ENCODE measurements at places on chromosomes 11 and 22. TPM values are rescaled to one million over a fixed set of nuclear protein-coding genes. Genes with fewer than 3 reads are reported as not detected.

DNA sequence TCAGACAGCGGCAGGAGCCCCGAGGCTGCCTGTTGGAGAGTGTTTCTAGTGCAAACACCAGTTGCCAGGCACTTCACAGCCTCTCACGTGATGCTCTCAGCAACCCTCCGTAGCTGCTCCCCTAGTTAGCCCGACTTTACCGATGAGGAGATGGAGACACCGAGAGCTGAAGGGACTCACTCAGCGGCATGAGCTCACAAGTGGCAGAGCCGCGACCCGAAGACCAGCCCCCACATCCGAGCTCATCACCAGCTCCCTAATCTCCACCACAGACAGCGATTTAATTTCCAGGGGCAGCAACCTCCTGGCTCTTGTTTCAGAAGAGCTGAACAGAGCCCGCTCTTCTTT, 28.7 kb upstream of the RTL6 start:
- H3K27ac ChIP-seq = no peak overlapping the region
- DNase-seq = no peak
- no peaks in the 10 kb centered on the region for H3K4me1 ChIP-seq
- H3K4me3 ChIP-seq = no peak overlapping the region
- H3K36me3 ChIP-seq = peaks cover 2% of the 10 kb centered on the region
- peaks cover 16% of the 10 kb centered on the region for H3K27me3 ChIP-seq

- H3K4me1 ChIP-seq = peaks cover 65% of the 10 kb centered on the region
- H3K27ac ChIP-seq = peak overlapping the region; percentile 77
- no peak for DNase-seq
- H3K27me3 ChIP-seq = no peaks in the 10 kb centered on the region
Measured at GRCh38 chr11:44575288-44575672, 9.8 kb downstream of the CD82 start.

GRCh38 chr11:66907751-66908630, 50.2 kb downstream of the PC start:
- no peak overlapping the region for H3K27ac ChIP-seq
- H3K27me3 ChIP-seq = no peaks in the 10 kb centered on the region
- H3K4me3 ChIP-seq = no peak overlapping the region

- H3K4me3 ChIP-seq = no peak overlapping the region
- no peaks in the 10 kb centered on the region for H3K4me1 ChIP-seq
- no peak overlapping the region for H3K27ac ChIP-seq
- peaks cover 8% of the 10 kb centered on the region for H3K36me3 ChIP-seq
- peaks cover 7% of the 10 kb centered on the region for H3K27me3 ChIP-seq
Measured at GRCh38 chr11:7567311-7567710, 53.5 kb downstream of the PPFIBP2 start.

DNA sequence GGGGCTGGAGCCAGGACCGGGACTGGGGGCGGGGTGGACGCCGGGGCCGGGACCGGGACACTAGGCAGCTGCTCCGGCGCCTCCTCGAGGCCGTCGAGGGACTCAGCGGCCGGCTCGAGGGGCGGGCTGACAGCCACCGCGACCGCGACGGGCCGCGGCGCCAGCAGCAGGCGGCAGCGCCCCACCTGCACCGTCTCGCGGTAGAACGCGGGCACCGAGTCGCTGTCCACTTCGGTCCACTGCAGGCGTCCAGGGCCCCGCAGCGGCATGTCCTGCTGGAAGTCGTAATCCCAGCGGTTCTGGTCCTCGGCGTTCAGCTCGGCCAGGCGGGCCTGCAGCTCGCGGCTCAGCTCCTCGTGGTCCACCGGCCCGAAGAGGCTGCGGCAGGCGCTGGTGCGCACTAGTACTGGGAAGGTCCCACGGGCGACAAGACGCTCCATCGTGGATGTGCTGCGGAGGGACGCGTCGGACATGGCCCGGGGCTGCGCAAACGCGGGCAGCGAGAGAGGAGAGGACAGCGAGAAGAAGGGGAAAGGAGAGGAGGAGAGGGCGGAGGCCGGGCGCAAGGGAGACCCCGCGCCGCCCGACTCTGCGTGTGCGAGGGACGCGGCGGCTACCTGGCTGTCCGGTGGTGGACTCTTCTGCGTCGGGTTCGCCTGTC, 428 bp downstream of the CDKN1C start:
- H3K36me3 ChIP-seq = no peaks in the 10 kb centered on the region
- peak overlapping the region; percentile 94 for H3K4me3 ChIP-seq
- peak overlapping the region; percentile 61 for H3K27ac ChIP-seq
- peaks cover 2% of the 10 kb centered on the region for H3K4me1 ChIP-seq
- peak; percentile 66 for DNase-seq

- H3K4me1 ChIP-seq = peaks cover 16% of the 10 kb centered on the region
- DNase-seq = no peak
Measured at GRCh38 chr22:19287076-19287707, 4.3 kb downstream of the CLTCL1 start.

DNA sequence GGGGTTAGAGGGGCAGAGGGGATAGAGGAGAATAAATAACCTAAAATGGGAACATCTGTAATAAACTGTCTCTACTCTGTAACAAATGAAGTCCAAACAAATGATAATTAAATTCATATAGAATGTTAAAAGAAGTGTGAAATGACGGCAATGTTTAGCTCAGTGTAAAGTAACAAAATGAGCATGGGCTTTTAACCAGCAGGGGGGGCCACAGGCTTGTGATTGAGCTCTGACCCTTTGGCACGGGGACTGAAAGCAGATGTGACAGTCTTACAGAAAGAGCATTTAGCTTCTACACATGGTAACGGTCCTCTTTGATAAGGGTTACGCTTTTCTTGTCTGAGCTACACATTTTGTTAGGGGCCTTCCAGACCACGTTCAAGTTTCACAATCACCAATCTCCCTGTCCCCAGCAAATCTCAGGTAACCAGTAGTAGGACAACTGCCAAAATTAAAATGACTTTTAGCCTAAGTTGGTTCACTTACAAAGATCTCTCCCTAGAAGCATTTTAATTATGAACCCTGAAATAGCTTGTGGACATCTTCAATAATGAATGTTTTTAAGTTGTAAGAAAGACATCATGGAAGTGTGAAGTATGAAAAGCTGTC, 262.5 kb downstream of the DCDC1 start:
- no peak overlapping the region for H3K27ac ChIP-seq
- H3K4me1 ChIP-seq = no peaks in the 10 kb centered on the region
- peak; percentile 36 for DNase-seq
- H3K27me3 ChIP-seq = peaks cover 2% of the 10 kb centered on the region
- H3K36me3 ChIP-seq = no peaks in the 10 kb centered on the region

GRCh38 chr11:116869610-116870009, 32.2 kb upstream of the APOA1 start:
- no peak overlapping the region for H3K27ac ChIP-seq
- no peak for DNase-seq
- H3K4me3 ChIP-seq = no peak overlapping the region
- peaks cover 24% of the 10 kb centered on the region for H3K36me3 ChIP-seq
- peaks cover 8% of the 10 kb centered on the region for H3K4me1 ChIP-seq

GRCh38 chr11:44627165-44627789, 61.8 kb downstream of the CD82 start:
- no peaks in the 10 kb centered on the region for H3K27me3 ChIP-seq
- no peaks in the 10 kb centered on the region for H3K36me3 ChIP-seq
- no peak for DNase-seq
- H3K4me3 ChIP-seq = no peak overlapping the region
- no peak overlapping the region for H3K27ac ChIP-seq

DNA sequence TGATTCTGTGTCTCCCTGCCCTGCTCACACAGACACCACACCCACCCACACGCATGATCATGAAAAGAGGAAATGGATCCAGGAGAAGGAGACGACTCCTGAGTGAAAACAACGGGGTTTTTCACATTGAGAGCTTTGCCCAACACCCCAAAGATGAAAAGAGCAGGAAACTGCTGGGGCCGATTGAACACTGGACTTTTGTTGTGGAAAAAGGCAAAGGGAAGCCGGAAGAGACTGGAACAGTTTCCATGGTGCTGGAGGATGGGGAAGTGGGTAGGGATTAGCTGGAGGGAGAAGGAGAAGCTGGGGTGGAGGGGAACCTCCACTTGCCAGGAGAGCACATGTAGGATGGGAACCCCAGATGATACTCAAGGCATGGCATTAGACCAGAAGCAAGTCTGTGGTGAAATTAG, 5.2 kb upstream of the SLC43A3 start:
- no peaks in the 10 kb centered on the region for H3K36me3 ChIP-seq
- peaks cover 14% of the 10 kb centered on the region for H3K27me3 ChIP-seq
- no peak for DNase-seq
- no peak overlapping the region for H3K4me3 ChIP-seq

DNA sequence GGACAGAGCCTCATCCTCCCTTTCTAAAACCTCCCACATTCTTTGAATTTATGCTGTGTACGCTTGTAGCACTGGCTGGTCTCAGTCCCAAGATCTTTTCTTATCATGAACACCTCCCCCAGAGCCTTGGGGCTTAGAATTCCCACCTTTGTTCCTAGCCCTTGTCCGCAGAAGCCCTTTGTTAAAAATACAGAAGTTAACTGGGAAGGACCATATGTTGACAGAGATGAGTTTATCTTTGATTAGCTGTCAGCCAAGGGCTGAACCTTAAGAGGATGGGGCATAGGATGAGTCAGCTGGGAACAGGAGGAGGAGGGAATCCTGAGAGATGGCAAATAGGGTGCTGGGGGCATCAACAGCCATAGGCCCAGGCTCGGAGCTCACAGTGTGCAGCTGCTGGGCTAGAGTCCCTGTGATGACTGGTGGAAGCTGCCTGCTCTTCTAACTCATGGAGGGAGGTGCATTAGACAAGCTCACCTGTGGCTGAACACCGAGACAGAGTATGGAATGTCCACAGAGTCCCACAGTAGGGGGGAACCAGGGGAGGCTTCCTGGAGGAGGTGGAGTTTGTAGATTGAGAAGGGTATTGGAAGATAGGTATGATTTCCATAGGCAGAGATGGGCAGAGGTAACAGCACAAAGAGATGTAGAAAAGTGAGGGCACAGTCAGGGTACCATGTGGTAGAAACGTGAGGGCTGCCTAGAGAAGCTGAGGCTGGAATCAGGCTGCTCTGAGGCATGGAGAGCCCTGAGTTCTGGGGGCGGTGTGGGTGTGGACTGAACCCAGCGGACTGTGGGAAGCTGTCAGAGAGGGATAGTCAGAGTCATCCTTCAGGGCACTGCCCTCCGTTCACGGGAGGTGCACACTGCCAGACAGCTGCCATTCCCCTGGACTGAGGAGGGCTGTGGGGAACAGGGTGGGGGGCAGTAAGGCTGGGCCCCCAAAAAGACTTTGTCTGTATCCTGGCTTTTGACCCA, 9.9 kb downstream of the MICAL2 start:
- no peak for DNase-seq
- H3K36me3 ChIP-seq = peaks cover 3% of the 10 kb centered on the region
- no peak overlapping the region for H3K4me3 ChIP-seq
- peak overlapping the region; percentile 17 for H3K27ac ChIP-seq

- H3K27me3 ChIP-seq = no peaks in the 10 kb centered on the region
- no peak overlapping the region for H3K27ac ChIP-seq
- no peak overlapping the region for H3K4me3 ChIP-seq
- H3K4me1 ChIP-seq = peaks cover 4% of the 10 kb centered on the region
Measured at GRCh38 chr22:45846952-45847351, 130.0 kb downstream of the WNT7B start.

DNA sequence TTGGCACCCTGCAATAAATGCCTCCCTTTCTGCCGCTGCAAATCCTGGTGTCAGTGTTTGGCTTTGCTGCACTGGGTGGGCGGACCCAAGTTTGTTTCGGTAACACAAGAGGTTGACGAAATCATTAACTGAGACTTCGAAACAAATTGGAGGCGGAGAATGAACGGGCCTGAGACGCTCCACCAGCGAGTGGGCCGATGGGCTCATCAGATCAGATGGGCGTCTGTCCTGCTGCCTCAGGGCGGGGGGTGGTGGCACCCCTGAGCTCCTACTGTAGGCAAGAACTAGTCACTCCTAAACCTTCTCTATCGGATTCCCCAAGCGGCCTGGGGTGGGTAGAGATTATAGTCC, 918 bp upstream of the CAPN5 start:
- no peak for DNase-seq
- peak overlapping the region; percentile 50 for H3K27ac ChIP-seq
- H3K4me3 ChIP-seq = peak overlapping the region; percentile 80
- peaks cover 6% of the 10 kb centered on the region for H3K4me1 ChIP-seq
- peaks cover 30% of the 10 kb centered on the region for H3K27me3 ChIP-seq

DNA sequence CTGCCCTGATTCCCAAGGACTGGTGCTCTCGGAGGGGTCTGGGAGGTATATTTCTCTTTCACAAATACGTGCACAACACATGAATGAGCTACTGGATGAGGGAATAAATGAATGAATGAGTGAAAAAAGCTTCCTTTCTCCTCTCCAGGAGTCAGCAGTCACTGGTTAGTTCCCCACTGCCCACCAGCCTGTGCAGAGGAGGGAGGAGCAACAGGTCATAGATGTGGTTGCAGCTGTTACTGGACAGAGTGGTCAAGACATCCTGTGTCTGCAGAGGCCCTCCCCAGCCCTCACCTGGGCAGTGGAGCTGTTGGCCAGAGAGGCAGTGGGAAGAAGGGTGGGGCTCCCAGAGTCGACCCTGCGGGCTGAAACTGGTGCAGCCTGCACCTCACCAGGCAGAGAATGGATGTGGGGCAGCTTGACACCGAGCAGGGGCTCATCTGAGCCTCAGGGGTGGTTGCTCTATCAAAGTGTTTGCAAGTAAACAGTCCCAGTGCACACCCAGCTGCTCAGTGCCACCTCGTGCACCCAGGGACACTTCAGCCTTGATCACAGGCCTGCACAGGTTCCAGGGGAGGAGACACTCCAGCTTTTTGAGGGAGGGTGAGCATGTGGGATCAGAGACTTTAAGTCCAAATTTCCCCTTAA, 1.4 kb upstream of the VPREB1 start:
- peaks cover 7% of the 10 kb centered on the region for H3K4me1 ChIP-seq
- no peak overlapping the region for H3K27ac ChIP-seq
- DNase-seq = no peak
- H3K27me3 ChIP-seq = peaks cover 3% of the 10 kb centered on the region
- H3K4me3 ChIP-seq = no peak overlapping the region

DNA sequence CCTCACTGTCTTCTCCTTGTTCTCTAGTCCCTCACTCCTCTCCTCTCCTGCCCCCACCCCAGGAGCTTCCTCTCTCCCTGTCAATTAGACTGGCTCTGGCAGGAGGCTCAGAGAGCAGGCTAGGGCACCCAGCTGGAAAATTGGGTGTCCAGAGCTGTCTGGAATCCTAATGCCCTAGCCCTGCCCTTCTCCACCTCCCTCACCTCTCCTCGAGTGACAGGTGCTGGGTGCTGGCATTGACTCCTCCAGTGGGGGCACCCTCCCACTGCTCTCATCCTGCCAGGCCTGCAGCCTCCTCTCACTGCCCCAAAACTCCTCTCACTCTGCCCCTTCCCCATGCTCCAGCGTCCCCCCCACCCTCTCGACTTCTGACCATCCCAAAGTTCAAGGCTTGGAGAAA, 68.9 kb downstream of the CYTH4 start:
- no peaks in the 10 kb centered on the region for H3K27me3 ChIP-seq
- no peaks in the 10 kb centered on the region for H3K4me1 ChIP-seq
- H3K36me3 ChIP-seq = no peaks in the 10 kb centered on the region
- no peak overlapping the region for H3K4me3 ChIP-seq
- no peak overlapping the region for H3K27ac ChIP-seq

- no peak overlapping the region for H3K4me3 ChIP-seq
- H3K27ac ChIP-seq = no peak overlapping the region
- DNase-seq = no peak
- no peaks in the 10 kb centered on the region for H3K36me3 ChIP-seq
Measured at GRCh38 chr11:12999597-12999996, 9.5 kb upstream of the RASSF10 start.

The BCO2 gene
- 2.4 TPM for total RNA-seq

The PVALB gene
- total RNA-seq = not detected

The VPREB3 gene
- total RNA-seq = not detected

The LRFN4 gene
- 17.0 TPM for total RNA-seq

The BTG4 gene
- 0.31 TPM for total RNA-seq

The KRTAP5-10 gene
- total RNA-seq = not detected

The NNMT gene
- not detected for total RNA-seq

The PATE4 gene
- total RNA-seq = not detected

The ST14 gene
- total RNA-seq = 0.51 TPM

The SLC43A1 gene
- total RNA-seq = 28.8 TPM

The BTBD18 gene
- total RNA-seq = not detected
